ENCODE measurements at places on chromosomes 3 and 15. TPM values are rescaled to one million over a fixed set of nuclear protein-coding genes. Genes with fewer than 3 reads are reported as not detected.

CD276 gene
- 0.88 TPM for total RNA-seq

PP2D1 gene
- total RNA-seq = not detected

MBNL1 gene
- 305 TPM for total RNA-seq

PLA2G4E gene
- not detected for total RNA-seq

ILDR1 gene
- total RNA-seq = 1.6 TPM

PEX11A gene
- 2.4 TPM for total RNA-seq

DNA sequence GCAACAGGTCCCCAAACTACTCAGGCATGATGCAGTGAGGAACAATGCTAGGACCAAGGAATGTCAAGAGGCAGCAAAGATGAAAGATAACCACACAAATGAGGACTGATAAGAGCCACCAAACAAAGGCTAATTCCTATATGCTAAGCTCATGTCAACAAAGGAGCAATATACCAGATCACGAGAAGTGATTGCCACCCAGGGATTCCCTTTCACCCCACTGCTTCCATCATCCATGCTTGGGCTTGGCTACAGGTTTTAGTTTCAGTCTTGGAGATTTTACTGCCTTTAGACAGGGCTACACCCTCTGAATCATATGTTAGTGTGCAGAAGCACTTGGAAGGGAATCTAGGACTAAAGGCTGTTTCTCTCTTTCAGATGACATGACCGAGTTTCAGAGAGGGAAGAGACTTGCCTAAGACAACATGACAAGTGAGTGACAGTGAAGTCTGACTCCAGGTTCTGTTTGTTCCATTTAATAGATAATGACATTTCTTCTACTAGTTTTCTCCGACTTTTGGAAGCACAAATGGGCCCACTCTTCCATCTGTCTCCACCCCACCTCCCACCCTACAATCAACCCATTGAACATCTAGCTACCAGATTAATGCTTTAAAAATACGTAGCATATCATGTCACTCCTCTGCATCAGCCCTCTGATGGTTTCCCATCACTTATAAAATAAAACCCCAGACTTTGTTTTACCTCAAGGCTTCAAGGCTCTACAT, 173.5 kb upstream of the LRRN1 start:
- no peak for DNase-seq
- no peaks in the 10 kb centered on the region for H3K27me3 ChIP-seq
- H3K27ac ChIP-seq = no peak overlapping the region
- H3K4me3 ChIP-seq = no peak overlapping the region
- no peaks in the 10 kb centered on the region for H3K4me1 ChIP-seq

- H3K4me1 ChIP-seq = peaks cover 24% of the 10 kb centered on the region
- H3K27ac ChIP-seq = peak overlapping the region; percentile 12
- no peak overlapping the region for H3K4me3 ChIP-seq
- H3K36me3 ChIP-seq = peaks cover 2% of the 10 kb centered on the region
- no peak for DNase-seq
These were observed 15.4 kb downstream of the RAF1 start for GRCh38 chr3:12648384-12648959.

DNA sequence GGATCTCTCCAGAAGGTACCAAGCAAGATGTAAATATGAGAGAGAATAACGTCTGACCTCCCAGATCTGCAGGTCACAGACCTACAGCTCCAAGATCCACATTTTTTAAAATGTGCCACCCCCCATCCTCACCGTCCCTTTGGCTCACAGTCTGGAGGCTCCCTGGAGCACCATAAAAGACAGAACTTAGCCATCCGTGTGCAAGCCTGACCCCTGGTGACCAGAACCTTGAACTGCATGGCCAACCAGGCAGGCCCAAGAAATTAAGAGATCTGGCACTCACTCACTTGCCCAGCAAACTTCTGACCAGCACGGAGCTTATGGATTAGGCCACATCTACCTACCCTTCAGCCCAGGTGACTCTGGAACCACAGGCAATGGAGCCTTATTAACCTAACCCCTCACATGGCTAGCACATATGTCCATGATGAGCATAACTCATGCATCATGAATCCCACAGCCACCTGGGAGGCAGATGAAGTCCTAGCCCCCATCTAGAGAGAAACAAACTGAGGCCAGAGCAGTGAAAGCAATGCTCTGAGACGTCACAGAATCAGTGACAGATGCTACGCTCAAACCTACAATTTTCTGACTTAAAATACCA, 275.3 kb downstream of the UACA start:
- H3K27me3 ChIP-seq = peaks cover 75% of the 10 kb centered on the region
- H3K27ac ChIP-seq = no peak overlapping the region
- peak; percentile 75 for DNase-seq
- H3K4me3 ChIP-seq = no peak overlapping the region
- H3K36me3 ChIP-seq = peaks cover under 1% of the 10 kb centered on the region

- no peak overlapping the region for H3K27ac ChIP-seq
- peaks cover 9% of the 10 kb centered on the region for H3K4me1 ChIP-seq
- H3K27me3 ChIP-seq = peaks cover 2% of the 10 kb centered on the region
- no peak overlapping the region for H3K4me3 ChIP-seq
- no peaks in the 10 kb centered on the region for H3K36me3 ChIP-seq
- DNase-seq = peak; percentile 33
These were observed 25.3 kb downstream of the ADGRG7 start for GRCh38 chr3:100634493-100635272.

GRCh38 chr3:58251631-58252035, 14.0 kb downstream of the ABHD6 start:
- no peak for DNase-seq
- H3K4me1 ChIP-seq = peaks cover 10% of the 10 kb centered on the region
- no peaks in the 10 kb centered on the region for H3K27me3 ChIP-seq
- H3K36me3 ChIP-seq = no peaks in the 10 kb centered on the region
- H3K4me3 ChIP-seq = no peak overlapping the region

DNA sequence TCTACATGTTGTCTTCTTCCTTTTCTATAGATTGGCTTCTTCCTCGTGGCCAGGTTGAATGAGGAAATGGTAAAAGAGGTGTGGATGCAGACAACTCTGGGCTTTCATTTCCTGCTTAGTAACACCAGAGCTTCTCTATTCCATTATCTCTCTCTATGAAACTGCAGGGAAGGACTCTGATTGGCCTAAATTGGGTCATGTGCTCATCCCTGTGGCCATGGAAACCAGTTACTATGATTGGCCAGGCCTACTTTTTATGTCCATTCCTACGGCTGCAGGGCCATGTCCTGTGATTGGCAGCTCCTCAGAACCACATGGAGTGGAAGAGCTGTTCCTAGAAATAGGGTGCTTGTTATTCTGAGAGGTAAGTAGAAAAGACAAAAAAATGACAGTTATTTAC, 486.9 kb upstream of the ADAMTS9 start:
- no peaks in the 10 kb centered on the region for H3K27me3 ChIP-seq
- H3K36me3 ChIP-seq = no peaks in the 10 kb centered on the region
- no peaks in the 10 kb centered on the region for H3K4me1 ChIP-seq
- no peak for DNase-seq

GRCh38 chr15:45892182-45892581, 257.4 kb downstream of the SQOR start:
- H3K4me1 ChIP-seq = no peaks in the 10 kb centered on the region

- no peak for DNase-seq
- peak overlapping the region; percentile 12 for H3K27ac ChIP-seq
- H3K4me1 ChIP-seq = peaks cover 32% of the 10 kb centered on the region
- no peaks in the 10 kb centered on the region for H3K27me3 ChIP-seq
These were observed 70.4 kb downstream of the CBLB start for GRCh38 chr3:105798381-105798934.

DNA sequence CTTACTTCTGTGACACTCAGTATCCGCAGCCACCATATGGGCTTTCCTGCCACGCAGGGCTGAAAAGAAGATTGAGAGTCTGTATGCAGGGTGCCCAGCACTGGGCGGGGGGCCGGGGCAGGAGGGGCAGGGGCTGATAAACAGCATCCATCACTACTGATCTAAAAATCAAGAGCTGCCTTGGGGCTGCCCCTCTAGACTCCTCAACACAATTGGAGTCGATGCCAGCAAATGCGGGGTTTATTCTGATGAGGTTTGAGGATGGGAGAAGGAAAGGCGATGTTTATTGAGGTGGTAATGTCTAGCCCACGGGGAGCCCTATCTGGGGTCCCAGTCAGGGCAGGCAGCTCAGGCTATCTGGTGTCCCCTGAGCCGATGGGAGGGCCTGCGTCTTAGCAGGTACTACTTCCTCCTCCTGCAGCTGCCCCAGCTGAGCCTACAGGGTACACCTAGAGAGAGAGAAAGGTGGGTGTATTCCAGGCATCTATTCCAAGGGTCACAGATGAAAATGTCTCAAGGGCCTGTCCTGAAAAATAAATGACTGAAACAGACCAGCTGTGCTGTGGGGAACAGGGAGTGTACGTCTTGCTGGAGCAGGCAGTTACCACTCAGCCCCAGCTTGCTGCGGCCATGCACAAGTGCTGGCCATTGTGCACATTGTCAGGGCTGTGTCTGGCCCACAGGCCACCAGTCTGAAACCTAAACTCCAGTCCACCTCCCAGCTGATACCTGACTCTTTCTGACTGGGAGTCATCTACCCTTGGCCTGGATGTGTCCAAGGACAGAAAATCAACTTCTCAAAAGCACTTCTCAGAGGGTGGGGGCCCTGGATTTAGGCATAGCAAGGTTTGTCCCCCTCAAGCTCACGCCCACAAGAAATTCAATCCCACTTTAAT, 19.5 kb downstream of the ISG20 start:
- H3K36me3 ChIP-seq = peaks cover 18% of the 10 kb centered on the region
- H3K4me1 ChIP-seq = peaks cover 9% of the 10 kb centered on the region
- H3K4me3 ChIP-seq = no peak overlapping the region
- H3K27me3 ChIP-seq = no peaks in the 10 kb centered on the region

- no peak overlapping the region for H3K27ac ChIP-seq
- peaks cover 67% of the 10 kb centered on the region for H3K36me3 ChIP-seq
- no peaks in the 10 kb centered on the region for H3K27me3 ChIP-seq
- DNase-seq = no peak
- H3K4me3 ChIP-seq = no peak overlapping the region
- no peaks in the 10 kb centered on the region for H3K4me1 ChIP-seq
These were observed 44.2 kb downstream of the SGO1 start for GRCh38 chr3:20141851-20142250.

DNA sequence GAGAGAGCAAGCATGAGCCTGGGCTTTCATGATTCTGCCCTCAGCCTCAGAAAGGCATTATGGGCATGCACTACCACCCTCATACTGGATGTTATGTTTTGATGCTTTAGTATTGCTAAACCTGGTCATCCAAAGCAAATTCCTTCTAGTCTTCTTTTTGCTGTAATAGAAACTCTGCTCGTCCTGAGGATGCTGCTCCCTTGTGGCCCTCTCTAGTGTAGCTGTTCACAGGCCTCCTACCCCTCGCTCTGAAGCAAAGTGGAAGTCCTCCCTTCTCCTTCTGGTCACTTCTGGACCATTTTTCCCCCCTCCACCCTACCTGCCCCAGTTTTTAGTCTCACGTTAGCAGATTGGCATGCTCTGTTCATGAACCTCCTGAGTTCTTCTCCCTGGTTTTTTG, 22.9 kb upstream of the CCNL1 start:
- no peak overlapping the region for H3K27ac ChIP-seq
- H3K27me3 ChIP-seq = no peaks in the 10 kb centered on the region
- DNase-seq = no peak
- no peaks in the 10 kb centered on the region for H3K4me1 ChIP-seq
- no peak overlapping the region for H3K4me3 ChIP-seq

DNA sequence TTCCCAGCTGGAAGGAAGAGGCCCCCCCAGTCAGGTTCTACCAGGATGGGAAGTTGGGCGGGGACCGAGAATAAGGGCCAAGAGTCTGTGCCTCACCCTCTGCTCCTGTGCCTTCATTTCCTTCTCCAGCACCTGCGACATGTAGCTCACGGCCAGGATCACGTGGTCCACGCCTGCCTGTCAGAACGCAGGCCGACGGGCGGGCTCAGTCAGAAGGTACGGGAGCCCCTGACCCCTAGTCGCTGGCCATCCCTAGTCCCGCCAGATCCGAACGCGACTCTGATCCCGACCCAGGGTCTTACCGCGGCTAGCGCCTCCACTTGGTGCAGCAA, 489 bp downstream of the GMPPB start:
- peaks cover 37% of the 10 kb centered on the region for H3K36me3 ChIP-seq
- peak overlapping the region; percentile 91 for H3K4me3 ChIP-seq
- peak overlapping the region; percentile 97 for H3K27ac ChIP-seq
- no peaks in the 10 kb centered on the region for H3K27me3 ChIP-seq

- peaks cover 6% of the 10 kb centered on the region for H3K27me3 ChIP-seq
- no peak overlapping the region for H3K4me3 ChIP-seq
- DNase-seq = no peak
- peaks cover 21% of the 10 kb centered on the region for H3K4me1 ChIP-seq
These were observed 90.0 kb downstream of the FSIP1 start for GRCh38 chr15:39692356-39693327.

GRCh38 chr3:86104154-86104553, 886.8 kb downstream of the VGLL3 start:
- no peak for DNase-seq
- no peaks in the 10 kb centered on the region for H3K4me1 ChIP-seq
- no peak overlapping the region for H3K27ac ChIP-seq
- no peaks in the 10 kb centered on the region for H3K36me3 ChIP-seq
- no peaks in the 10 kb centered on the region for H3K27me3 ChIP-seq

GRCh38 chr15:78732634-78733033, 78.6 kb downstream of the ADAMTS7 start:
- no peaks in the 10 kb centered on the region for H3K36me3 ChIP-seq
- H3K4me3 ChIP-seq = no peak overlapping the region
- no peak overlapping the region for H3K27ac ChIP-seq
- peaks cover 2% of the 10 kb centered on the region for H3K4me1 ChIP-seq
- DNase-seq = peak; percentile 5

DNA sequence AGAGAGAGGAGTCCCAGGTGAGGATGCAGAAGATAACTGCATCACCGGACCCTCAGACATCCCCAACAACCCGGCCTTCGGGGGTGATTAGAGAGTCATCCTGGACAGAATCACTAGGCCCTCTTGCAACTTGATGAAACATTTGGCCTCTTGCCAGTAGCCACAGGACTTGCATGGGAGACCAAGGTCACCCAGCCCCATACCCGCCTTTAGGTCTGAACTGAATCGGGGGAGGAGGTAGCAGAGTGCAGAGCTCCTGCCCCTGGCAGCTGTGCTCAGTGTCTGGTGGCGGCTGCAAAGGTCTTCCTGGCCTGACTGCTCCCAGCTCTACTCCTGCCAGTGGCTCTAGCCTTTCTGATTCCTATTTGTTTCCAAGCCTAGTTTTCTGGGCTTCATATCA, 12.4 kb downstream of the PIF1 start:
- no peak overlapping the region for H3K27ac ChIP-seq
- H3K27me3 ChIP-seq = peaks cover 8% of the 10 kb centered on the region
- H3K36me3 ChIP-seq = peaks cover 8% of the 10 kb centered on the region
- no peak overlapping the region for H3K4me3 ChIP-seq

DNA sequence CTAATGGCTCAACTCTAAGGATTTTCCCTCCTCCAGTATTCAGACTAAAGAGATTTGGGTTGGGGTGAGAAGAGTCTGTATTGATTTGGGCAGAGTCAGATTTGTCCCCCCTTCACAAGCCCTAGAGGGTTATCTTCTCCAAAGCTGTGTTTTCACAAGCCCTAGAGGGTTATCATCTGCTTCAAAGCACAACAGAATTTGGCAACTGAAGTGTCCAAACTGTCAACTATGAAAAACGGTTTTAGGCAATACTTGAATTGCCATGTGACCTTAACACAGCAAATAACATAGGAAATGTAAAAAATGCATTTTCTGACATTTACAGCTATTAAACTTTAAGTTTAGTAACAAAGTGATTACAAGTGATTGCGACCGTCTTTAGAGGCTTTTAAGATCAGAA, 119.9 kb downstream of the IMPG2 start:
- no peak overlapping the region for H3K4me3 ChIP-seq
- H3K27me3 ChIP-seq = peaks cover 20% of the 10 kb centered on the region
- no peak for DNase-seq
- no peaks in the 10 kb centered on the region for H3K36me3 ChIP-seq
- no peaks in the 10 kb centered on the region for H3K4me1 ChIP-seq

Data from activated CD4-positive, alpha-beta memory T cell treated with anti-CD3 and anti-CD28 coated beads, Interleukin-2, amount 10 ng/mL, durations not matched to agents 7 days and 5 days (primary cell).